ENCODE measurements at places on chromosomes 1 and 21.

DNA sequence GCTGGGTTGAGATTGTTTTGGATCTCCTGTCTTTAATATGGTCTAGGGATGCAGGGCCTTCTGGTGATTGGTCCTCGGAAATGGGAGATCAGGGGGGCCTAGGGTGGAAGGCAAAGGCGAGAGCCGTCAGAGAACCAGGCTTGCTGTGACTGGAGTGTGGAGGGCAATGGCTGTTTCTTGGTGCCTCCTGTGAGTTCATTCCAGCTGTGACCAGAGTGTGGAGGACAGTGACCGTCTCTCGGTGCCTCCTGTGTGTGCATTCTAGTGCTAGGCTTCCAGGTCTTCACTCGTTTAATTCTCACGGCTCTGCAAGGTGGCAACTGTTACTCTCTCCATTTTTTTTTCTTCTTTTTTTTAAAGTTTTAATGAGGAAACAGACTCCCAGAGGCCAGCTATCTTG, 14.1 kb downstream of the LDLRAP1 start:
- no peak for DNase-seq

GRCh38 chr21:31873275-31873695, 465 bp downstream of the HUNK start:
- DNase-seq: no peak

- peak; percentile 42 for DNase-seq
These were observed 1.7 kb downstream of the SEMA6C start for GRCh38 chr1:151144474-151145303.

DNA sequence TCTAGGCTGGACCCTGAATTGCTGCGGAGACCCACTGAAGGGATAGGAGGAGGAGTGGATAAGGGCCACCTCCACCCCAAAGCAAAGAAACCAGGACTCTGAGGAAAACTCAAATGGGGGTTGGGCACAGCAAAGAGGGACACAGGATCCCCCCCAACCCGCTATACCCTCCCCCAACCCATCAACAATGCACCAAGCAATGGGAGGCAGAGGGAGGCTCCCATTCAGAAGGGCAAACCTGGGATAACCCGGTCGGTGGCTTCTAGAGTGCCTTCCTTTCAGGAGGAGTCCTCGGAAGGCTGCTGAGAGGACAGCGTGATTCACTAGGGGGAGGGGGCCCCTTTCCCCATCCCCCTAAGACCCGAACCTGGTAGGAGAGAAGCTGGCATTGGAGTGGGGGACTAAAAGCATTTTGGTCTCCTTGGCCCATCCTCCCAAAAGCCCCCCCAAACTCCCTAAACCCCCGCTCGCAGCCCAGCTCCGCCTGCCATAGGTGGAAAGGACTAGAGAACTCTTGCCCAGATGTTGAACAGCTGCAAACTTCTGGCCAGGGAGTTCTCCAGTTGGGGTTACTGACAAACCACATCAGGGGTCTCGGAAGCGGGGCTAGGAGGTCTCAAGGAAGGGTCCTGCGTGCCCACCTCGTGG, 1.3 kb downstream of the MEF2D start:
- no peak for DNase-seq

GRCh38 chr1:196608390-196609369, at the start of gene KCNT2:
KCNT2 (minus strand) TSS chr1:196608440; CDS start chr1:196608309, 131 bp downstream.
- DNase-seq: peak; percentile 21

- no peak for DNase-seq
These were observed 147.3 kb upstream of the VAMP3 start for GRCh38 chr1:7623842-7624241.

- DNase-seq: no peak
These were observed 26.6 kb downstream of the DDAH1 start for GRCh38 chr1:85438353-85438752.

DNA sequence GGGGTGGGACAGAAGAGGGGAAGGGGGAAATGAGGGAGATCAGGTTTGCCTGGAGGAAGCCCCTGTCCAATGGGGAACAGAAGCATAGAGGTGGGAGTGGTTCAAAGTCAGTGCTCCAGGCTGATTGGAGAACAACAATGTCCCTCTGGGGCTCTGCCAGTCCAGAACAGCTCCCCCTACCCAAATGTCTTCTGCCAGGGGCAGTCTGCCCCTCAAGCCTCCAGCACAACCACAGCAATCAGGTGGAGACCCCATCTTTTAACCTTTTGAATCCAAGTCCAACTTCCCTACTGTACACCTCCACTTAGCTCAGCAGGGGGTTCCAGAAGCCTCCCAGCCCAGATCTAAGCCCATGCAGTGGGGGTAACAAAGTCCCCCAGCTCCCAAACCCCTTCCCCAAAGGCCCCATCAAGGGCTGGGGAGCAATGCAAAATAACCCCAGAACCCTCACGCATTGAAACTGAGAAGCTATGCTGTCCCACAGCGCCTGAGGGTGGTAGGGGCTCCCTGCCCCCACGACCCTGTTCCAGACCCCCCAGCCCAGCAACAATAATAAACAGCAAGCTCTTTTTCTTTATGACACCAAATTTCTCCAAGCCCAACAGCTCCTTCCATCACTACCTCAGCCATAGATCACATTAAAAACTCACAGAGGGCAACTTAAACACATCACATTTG, 3.3 kb downstream of the AHDC1 start:
- DNase-seq: no peak
